Hepatic stellate cell (primary cell): ENCODE measurements at places on chromosomes 16 and 17.

DNA sequence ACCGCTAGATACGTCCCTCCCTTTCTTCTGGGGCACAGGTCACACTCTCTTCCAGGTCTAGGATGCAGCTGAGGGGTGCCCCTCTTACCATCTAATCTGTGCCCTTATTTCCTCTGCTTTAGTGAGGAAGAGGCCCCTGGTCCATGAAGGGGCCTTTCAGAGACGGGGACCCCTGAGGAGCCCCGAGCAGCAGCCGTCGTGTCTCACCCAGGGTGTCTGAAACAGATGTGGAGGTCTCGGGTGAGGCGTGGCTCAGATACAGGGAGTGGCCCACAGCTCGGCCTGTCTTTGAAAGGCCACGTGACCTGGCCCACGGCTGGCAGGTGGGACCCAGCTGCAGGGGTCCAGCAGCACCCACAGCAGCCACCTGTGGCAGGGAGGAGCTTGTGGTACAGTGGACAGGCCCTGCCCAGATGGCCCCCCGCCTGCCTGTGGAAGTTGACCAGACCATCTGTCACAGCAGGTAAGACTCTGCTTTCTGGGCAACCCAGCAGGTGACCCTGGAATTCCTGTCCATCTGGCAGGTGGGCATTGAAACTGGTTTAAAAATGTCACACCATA, 15.6 kb downstream of the SCGB1C2 start:
- DNase-seq: no peak

GRCh38 chr16:72244853-72245252, 72.9 kb upstream of the PMFBP1 start:
- DNase-seq: no peak

DNA sequence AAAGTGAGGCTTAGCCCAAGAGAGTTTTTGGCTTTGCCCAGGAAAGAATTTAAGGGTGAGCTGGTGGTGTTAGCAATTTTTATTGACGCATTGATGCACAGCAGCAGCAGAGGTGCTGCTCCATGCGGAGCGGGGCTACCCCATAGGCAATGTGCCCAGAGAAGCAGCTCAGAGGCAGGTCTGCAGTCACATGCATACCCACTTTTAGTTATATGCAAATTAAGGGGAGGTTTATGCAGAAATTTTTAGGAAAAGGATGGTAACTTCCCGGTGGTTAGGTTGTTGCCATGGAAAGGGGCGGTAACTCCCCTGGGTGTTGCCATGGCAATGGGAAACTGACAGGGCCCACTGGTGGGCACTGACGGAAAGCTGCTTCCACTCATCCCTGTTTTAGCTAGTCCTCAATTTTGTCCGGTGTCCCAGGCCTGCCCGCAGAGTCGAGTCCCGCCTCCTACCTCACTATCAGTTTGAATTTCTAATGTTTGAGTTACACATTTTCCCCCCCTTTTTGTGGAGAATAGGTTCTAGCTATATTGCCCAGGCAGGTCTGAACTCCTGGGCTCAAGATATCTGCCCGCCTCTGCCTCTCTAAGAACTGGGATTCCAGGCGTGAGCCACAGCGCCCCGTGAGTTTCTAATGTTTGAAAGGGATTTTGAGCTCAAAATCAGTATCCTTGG, 10.4 kb upstream of the GJD3 start:
- DNase-seq: no peak

DNA sequence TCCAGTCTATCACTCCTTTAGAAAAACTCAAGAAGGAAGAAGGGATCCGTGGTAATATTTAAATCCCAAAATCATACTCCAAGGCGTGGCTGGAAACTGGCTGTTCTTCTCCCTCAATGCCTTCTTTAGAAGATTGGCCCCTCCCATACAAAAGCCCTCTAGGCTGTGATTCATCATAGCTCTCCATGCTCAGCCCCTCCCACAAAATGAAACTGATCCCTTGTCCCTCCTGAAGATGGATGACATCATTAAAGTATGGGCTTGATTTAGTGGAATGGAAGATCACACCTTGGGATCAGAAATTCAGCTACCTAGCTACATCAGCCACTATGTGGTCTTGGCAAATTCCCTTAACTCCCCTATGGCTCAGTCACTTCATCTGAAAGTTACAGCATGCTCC, 4.1 kb downstream of the GRIN2A start:
- DNase-seq: no peak

DNA sequence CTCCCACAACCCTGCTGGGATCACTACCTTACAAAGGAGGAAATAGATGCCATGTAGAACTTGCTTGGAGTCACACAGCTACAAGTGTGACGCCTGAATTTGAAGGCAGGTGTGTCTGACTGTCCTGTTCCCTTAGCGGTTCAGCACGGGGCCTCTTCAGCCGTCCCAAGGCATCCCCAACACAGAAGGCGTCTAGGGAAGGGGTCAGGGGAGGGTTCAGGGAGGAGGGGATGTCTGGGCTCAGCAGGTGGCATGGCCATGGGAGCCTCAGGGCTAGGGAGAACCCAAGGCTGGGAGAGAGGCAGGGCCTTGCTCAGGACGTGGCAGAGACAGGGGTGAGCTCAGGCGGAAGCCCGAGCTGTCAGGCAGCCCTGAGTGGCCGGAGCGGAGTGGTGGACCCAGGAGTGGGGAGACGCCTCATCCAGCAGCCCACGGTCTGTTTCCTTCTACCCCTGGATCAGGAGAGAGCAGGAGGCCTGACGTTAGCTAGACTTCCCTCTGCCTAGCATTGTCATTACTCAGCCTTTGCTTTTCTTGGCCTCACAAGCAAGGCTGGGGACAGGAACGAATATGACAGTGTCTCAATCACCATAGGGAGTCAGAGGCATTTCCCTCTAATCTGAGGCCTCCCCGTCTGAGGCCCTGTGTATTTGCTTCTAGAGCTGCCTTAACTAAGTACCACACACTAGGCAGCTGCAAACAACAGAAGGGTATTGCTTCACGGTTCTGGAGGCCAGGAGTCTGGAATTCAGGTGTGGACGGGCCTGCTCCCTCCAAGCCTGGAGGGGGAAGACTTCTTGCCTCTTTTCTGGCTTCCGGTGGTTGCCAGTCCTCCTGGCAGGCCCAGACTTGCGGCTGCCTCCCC, 31.3 kb upstream of the ANKRD40CL start:
- DNase-seq: no peak

DNA sequence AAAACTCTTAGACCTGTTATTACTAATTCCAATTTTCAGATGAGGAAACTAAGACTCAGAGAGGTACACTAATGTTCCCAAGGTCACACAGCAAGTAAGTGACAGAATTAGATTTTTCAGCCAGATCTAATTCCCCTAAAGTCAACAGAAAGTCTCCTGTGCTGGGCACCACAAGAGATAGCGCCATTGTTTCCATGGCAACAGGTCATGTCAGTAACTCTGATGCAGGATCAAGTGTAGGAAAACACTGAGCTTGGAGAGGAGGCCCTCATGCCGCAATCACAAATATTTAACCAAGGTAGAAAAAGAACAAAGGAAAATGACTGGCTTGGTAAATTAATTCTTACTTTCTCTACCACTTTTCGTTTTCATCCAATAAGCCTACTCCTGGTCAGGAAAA, 166.0 kb upstream of the CDH13 start:
- DNase-seq: no peak

GRCh38 chr16:75580-76501, 2.2 kb upstream of the MPG start:
- peak; percentile 86 for DNase-seq

GRCh38 chr17:75307957-75308731, 18.9 kb upstream of the SLC25A19 start:
- DNase-seq: no peak

GRCh38 chr17:27741361-27741861, 58.9 kb downstream of the NOS2 start:
- no peak for DNase-seq

- no peak for DNase-seq
These were observed 220.1 kb upstream of the GSE1 start for GRCh38 chr16:85392756-85393673.

- no peak for DNase-seq
These were observed 1.9 kb downstream of the IGSF6 start for GRCh38 chr16:21650521-21650920.

- no peak for DNase-seq
These were observed 13.3 kb downstream of the SLC16A3 start for GRCh38 chr17:82241926-82242697.

DNA sequence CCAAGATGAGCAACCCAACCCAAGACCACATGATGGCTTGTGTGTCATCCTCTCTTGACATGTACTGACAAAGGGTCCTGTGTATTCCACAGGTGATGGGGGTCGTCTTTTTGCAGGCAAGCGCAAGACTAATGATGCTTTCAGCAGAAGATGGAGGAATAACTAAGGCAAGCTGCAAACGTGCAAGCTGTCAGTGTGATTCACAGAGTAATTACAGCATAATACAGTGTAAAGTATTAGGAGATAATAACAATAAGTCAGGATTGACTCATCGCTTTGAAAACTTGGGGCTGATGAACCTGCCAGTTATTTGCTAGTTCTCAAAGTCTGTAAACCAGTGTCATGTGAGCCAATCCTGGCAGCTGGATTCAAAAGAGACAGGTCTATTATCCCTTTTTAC, 41.6 kb upstream of the ASIC2 start:
- DNase-seq: no peak

DNA sequence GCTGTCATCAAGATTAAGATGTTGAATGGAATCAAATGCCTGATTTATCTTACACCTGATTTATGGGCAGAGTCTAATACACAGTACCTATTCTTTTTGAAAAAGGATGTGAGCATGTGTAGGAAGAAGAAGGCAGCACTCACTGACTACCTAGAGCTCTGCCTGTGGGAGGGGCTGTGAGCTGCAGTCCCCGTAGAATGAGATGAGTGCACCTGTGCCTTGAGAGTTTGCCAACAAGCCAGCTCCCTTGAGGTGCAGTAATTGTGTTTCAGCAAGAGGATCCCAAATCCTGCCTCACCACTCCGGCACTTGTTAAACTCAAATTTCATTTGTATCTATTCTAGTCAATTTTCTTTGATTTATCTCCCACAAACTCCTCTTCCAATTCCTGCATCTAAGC, 46.0 kb downstream of the CDH11 start:
- no peak for DNase-seq

DNA sequence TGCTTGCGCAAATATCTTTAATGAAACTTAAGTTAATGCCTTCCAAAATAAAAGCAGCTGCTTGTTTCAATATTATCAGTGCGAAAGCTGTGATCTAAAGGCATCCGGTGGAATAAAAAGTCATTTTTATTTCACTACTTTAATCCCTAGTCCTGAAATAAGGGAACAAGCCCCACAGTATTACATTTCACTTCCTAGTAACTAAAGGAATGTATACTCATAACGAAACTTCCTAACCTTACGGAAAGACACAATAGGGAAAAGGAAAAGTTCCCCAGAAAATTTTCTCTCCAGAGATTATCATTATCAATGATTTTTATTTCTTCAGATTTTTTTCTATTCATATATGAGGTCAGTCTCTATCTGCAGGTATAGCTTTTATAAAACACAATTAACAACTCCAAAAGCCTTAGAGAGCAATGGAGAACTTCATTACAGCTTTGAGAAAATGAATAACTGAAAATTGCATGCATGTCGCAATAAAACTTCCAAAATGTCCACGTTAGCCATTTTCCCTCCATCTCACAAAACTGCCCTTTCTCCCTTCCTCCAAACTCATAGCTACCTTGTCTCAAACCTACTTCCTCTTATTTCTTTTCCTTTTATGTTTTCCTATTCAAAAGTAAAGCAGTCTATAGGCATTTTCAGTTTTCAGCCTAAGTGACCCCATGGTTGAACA, 154.3 kb upstream of the MED13 start:
- no peak for DNase-seq
